ENCODE measurements at places on chromosomes 7 and 10.

DNA sequence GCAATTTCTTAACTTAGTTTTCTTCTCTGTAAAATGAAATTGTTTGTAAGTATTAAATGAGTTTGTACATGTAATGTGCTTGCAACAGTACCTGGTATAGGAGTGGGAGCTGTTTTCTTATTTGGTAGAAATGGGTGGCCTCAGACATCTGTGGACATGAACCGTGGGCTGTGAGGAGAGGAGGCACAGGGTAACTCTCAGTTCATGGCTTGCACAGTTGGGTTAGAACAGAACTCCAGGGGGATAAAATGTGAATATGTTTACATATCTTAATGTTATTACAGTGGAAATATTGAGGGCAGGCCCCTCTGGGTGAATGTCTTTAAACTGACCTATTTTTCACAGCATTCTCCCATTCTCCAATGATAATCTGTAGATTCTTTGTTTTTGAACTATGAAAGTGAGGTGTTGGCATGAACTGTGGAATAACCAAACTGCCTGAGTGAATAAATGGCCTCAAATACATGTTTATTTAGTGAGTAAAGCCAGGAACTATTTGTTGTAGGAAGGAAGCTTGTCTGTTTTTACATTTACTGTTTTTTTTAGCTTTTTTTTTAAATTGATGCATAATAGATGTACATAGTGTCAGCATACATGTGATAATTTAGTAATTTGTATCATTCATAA lies 2.6 kb downstream of the ABCA13 start:
- DNase-seq = no peak

- DNase-seq = no peak
Observed at GRCh38 chr7:84336303-84336702, 141.7 kb upstream of the SEMA3A start.

GRCh38 chr7:98562381-98562823 lies 54.7 kb upstream of the NPTX2 start:
- DNase-seq = no peak

DNA sequence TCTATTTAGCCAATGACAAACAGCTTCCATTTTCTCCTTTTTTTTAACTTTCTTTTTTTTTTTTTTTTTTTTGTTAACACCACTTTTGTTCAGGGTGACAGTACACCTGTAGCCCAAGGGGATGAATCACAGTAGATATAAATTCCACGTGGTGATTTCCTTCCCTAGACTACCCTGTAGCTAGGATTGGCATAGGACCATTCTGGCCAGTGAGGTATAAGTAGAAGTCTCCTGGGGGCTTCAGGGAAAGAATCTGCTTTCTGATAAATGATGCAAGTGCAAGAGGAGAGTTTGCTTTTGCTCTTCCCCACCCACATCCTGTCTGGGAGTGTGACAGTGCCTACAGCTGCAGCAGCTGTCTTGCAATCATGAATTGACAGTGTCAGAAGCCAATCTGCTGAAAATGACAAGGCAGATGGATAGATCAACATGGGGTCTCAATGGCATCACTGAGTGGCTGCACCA lies 63.2 kb upstream of the TOMM7 start:
- DNase-seq = no peak

GRCh38 chr10:83673316-83673715 lies 466.0 kb upstream of the GHITM start:
- DNase-seq = no peak

GRCh38 chr10:3837647-3838459 lies 52.8 kb upstream of the KLF6 start:
- no peak for DNase-seq

DNA sequence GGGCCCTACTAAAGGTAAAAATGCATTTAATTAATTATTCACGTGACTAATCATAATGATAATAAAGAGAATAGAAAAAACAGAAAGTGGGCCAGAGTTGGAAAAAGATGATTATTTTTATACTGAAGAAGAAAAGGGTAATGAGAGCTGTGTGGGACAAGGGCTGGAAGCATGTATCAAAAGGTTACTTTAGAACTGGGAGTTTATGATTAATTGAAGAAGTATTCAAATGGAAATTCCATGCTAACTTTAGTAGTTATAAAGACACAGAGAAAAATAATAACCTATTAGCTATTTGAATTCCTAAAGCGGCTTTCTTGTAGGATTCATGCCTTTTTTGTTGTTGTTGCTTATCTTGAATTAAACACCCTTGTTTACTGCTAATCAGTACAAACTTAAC lies 49.9 kb downstream of the MKX start:
- DNase-seq = no peak

DNA sequence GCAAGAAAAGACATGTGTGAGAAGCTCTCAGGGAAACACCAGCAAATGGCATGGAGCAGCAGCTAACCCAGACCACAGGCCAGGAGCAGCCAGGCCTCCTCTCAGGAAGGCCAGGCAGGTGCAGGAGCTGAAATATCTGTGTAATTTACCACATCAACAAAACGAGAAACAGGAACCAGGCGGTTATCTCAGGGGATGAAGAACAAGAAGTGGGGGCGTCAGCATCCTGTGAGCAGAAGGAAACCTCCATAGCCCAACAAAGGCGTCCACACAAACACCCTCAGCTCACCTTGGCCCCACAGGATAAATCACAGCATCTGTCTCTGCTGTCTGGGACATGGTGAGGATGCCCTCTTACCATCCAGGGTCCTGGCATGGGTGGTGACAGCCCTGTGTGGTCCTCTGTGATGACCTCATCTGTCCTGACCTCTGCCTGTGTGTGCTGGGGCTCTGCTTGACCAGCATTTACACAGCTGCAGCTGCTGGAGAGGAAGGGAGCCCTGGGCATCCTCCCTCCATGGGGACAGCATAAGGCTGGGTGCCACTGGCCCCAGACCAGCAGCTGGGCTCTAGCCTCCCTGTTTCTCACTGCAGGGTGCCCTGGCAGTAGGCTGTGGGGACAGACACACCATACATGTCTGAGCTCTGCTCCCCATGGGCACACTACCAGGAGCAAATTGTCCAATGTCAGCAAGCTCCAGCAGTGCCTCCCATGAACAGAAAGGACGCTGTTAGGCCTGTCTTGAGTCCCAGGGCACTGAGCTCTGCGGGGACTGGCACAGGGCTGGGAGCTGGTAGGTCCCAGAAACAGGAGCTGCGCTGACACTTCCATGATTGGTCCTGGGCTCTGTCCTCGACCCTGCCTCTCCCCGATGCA lies 34.6 kb downstream of the ANXA8 start:
- DNase-seq = no peak

- DNase-seq = no peak
Observed at GRCh38 chr7:94374231-94374630, 20.5 kb upstream of the COL1A2 start.

- no peak for DNase-seq
Observed at GRCh38 chr7:149067869-149068268, 22.6 kb downstream of the ZNF786 start.

GRCh38 chr10:36583690-36584089 lies 541.7 kb upstream of the ANKRD30A start:
- no peak for DNase-seq
